Endothelial cell (in vitro differentiated cells): ENCODE measurements at places on chromosomes 2 and 18. TPM values are rescaled to one million over a fixed set of nuclear protein-coding genes. Genes with fewer than 3 reads are reported as not detected.

The GPR35 gene
- total RNA-seq, result 0.77 TPM

DNA sequence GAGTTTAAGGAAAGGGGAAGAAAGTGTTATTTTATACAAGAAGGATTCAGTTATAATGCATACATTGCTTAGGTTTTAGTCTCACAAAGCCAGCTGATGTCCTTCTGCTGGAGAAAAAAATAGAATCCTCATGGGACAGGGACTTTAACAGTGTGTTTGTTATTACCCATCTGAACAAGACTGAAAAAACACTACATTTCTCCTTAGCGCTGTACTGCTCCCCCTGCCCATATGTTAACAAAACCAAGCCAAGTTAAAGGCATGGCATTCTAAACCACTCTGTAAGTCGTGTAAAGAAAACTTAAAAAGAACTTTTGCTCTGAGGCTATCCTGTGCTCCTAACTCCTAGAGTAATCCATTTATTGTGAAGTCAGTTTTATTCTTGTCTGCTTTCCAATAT lies 102.6 kb upstream of the NYAP2 start:
- no peak overlapping the region for H3K4me3 ChIP-seq
- H3K36me3 ChIP-seq, result peaks cover 3% of the 10 kb centered on the region
- H3K27me3 ChIP-seq, result no peaks in the 10 kb centered on the region
- H3K4me1 ChIP-seq, result no peaks in the 10 kb centered on the region
- no peak for DNase-seq

DNA sequence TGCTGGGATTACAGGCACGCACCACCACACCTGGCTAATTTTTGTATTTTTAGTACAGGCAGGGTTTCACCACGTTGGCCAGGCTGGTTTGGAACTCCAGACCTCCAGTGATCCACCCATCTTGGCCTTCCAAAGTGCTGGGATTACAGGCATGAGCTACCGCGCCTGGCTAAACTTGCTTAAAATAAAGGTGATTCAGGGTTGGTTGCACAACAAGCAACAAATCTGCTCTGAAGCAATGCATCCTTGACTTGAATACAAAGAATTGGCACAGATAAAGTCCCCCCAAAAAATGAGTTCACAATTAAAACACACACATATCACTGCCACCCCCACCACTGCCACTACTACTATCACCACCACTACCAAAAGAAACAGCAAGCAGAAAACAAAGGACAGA lies 34.9 kb downstream of the CCDC88A start:
- H3K36me3 ChIP-seq, result no peaks in the 10 kb centered on the region
- H3K4me1 ChIP-seq, result peaks cover 10% of the 10 kb centered on the region

The LIPG gene
- 19.6 TPM for total RNA-seq

GRCh38 chr2:219041252-219041651 lies at the start of gene CFAP65:
Gene CFAP65, minus strand, starts transcription at chr2:219041516. Its CDS starts 2,468 bp downstream, at chr2:219039048.
- H3K27me3 ChIP-seq, result no peaks in the 10 kb centered on the region
- DNase-seq, result peak; percentile 64
- H3K36me3 ChIP-seq, result no peaks in the 10 kb centered on the region
- peak within 1 kb of the TSS; percentile 95 for H3K4me3 ChIP-seq
- peaks cover 14% of the 10 kb centered on the region for H3K4me1 ChIP-seq
- H3K27ac ChIP-seq, result peak within 1 kb of the TSS; percentile 57

The KLHL14 gene
- total RNA-seq, result 1.3 TPM

DNA sequence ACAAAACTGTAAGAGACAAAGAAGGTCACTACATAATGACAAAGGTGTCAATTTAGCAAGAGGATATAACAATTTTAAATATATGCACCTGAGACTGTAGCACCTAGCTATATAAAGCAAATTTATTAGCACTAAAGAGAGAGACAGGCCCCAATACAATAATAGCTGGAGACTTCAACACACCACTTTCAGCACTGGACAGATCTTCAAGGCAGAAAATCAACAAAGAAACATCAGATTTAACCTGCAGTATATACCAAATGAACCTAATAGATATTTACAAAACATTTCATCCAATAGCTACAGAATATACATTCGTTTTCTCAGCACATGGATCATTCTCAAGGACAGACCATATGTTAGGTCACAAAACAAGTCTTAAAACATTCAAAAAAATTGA lies 14.7 kb downstream of the MC2R start:
- no peak overlapping the region for H3K27ac ChIP-seq
- H3K36me3 ChIP-seq, result no peaks in the 10 kb centered on the region
- peaks cover 1% of the 10 kb centered on the region for H3K27me3 ChIP-seq
- no peaks in the 10 kb centered on the region for H3K4me1 ChIP-seq
- H3K4me3 ChIP-seq, result no peak overlapping the region

DNA sequence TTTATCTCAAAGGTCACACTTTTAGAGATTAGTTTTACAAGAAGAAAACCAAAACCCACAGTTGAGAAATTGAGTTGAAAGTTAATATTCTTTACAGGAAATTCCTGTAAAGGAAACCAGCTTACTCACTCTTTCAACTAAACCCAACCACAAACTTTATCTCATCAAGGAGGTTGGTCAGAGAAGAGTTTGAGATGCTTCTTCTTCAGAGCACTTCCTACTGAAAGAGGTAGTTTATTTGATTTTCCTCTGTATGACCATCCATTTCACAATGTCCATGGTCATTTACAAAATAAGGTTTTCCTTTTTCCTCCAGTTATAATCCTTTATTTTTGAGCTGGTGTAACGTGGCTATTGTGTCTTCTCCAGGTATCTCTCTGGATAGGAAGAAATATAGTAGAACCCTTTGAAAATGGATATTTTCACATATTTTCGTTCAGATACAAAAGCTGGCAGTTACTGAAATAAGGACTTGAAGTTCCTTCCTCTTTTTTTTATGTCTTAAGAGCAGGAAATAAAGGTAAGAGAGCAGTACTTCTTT lies 4.5 kb upstream of the IL18RAP start:
- no peak overlapping the region for H3K27ac ChIP-seq
- no peak overlapping the region for H3K4me3 ChIP-seq
- peaks cover 4% of the 10 kb centered on the region for H3K27me3 ChIP-seq
- no peak for DNase-seq

The TWIST2 gene
- not detected for total RNA-seq

- H3K27me3 ChIP-seq, result peaks cover 8% of the 10 kb centered on the region
- peaks cover 3% of the 10 kb centered on the region for H3K36me3 ChIP-seq
- no peak overlapping the region for H3K4me3 ChIP-seq
- peaks cover 34% of the 10 kb centered on the region for H3K4me1 ChIP-seq
- H3K27ac ChIP-seq, result no peak overlapping the region
These were observed 29.5 kb downstream of the RAB31 start for GRCh38 chr18:9737472-9738121.

The HYCC2 gene
- 25.1 TPM for total RNA-seq
